ENCODE measurements at places on chromosomes 13 and 19.

DNA sequence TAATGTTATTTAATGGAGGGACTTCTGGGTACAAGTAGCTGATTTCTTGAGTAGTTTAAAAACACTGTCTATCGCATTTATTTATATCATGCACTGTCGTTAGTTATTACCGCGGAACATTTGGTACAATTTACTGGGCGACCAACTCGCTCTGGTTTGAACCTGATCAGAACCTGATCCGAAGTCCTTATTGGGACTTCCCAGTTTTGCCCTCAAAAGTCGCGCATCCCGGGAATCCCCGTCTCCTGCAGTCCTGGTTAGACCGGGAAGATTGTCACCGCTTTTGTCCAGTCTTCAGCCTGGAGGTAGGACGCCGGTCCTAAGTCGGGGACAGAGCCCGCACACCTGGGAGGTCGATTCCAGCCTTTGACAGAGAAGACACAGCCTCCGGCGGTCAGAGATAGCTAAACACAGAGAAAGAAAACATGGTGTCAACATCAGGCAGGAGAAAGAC lies 694 bp downstream of the CLN5 start:
- DNase-seq = no peak

DNA sequence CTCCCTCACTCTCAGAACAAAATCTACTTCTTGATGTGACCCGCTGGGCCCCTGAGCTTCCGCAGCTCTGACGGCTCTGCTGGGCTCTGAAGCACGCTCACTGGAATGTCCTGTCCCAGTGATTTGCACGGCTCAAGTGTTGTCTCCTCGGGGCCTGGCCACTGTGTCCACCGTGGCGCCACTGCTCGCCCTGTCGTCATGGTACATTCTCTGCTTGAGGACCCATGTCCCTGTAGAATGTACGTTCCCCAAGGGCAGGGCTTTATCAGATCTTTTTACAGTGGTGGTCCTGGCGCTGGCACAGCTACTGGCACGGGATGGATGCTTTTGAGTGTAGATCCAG lies 12.1 kb downstream of the KLHL26 start:
- DNase-seq = no peak

DNA sequence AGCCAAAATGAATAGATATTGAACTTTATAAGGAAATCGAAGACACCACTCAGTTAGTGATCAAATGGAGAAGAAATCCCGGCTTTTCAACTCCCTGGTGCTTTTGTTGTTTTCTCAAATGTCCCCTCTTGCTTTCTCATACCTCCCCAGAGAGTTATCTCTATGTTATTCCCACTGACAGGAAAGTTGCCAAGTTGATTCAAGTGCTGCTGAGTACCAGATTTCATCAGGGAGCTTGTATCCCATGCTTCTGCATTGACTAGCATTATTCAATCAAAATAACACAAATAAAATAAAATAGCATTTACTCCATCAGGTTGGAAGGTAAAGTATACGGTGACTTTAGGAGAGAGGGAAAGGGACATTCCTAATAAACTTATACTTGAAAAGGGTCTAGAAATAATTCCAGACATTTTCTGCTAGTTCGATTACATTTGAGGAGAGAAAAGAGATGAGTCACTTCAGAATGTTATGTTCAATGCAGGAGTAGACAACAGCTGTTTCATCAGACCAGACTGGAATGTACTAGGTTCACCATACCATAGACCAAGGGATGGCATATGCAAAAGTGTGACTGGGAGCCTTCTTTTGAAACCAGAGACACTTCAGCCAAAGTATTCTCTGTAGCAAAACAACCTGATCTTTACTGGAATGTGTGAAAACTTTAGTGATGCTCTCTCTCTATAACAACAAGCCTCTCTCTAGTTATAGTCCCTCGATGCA lies 397.8 kb downstream of the FGF14 start:
- no peak for DNase-seq

DNA sequence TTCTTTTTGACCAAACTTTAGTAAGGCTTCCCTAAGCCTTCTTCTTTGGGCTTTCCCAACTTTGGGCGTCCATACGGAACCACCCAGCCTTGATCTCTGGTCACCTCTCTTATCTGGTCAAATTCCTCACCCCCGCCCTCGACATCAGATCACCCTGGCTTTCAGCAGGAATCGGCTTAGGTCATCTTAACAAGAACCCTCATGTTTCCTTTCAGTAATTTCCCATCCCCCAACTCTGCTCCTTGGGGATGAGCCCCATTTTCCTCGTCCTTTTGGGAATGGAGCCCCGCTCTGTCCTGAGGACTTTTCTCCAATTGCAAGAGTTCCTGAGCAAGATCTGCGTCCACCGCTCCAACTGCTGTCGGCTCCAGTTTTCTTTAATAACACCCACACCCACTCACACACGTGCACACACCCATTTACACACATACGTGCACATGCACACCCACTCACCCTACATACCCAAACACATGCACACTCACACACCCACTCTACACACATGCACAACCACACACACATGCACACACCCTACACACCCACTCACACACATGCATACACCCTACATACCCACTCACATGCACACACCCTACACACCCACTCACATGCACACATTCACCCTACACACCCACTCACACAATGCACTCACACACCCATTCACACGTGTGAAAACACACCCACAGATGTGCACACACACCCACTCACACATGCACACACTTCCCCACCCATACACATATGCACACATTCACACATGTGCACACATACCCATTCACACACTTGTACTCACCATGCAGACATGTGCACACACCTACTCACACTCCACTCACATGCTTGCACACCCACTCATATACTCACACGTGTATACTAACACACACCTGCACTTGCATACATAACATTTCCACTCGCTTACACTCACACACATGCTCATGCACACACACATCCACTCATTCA lies 87.0 kb upstream of the TM9SF2 start:
- DNase-seq = no peak

DNA sequence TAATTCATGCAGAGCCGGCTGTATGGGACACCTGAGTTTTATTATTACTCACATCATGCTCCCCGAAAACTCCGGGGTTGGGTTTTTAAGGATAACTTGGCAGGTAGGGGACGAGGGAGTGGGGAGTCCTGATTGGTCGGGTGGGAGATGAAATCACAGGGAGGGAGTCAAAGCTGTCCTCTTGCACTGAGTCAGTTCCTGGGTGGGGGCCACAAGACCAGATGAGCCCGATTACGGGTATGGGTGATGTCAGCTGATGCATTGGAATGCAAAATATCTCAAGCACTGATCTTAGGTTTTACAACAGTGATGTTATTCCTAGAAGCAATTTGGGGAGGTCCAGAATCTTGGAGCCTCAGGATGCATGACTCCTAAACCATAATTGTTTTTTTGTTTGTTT lies 18.6 kb upstream of the COG3 start:
- no peak for DNase-seq

GRCh38 chr19:1007399-1008251 lies 7.4 kb downstream of the GRIN3B start:
- DNase-seq = no peak

- no peak for DNase-seq
Measured at GRCh38 chr19:41753159-41753558, 2.2 kb upstream of the CEACAM6 start.

DNA sequence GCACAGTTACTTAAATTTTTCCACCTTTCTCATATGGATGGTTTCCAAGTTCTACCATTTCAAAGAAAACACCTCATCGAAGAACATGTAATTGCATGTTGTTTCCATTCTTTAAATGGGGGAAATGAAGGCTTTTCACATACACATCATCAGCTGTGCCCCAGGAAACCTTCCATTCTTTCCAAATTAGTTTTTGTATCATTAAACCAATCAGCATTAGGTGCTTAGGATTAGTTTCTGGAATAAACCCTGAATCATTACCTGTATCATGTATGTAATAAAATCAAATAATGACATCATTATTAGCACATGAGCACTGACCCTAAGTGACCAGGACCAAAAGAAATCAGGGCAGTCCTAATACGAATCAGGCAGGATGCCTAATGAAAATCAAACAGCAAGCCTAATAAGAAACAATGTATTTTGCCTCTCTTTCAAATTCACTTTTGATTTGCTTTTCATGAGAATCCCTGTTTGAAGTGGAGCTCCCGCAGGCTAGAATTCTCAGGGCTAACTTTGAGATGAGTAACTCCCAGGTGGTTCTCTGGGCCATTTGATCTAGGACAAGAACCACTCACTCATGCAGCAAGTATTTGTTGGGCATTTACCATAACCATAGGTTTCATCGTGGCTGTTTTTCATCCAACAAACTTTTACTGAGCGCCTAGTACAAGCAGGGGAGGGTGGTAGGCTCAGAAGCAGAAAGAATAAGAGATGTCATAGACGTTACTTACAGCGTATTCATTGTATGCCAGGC lies 89.2 kb downstream of the MZT1 start:
- DNase-seq = no peak

DNA sequence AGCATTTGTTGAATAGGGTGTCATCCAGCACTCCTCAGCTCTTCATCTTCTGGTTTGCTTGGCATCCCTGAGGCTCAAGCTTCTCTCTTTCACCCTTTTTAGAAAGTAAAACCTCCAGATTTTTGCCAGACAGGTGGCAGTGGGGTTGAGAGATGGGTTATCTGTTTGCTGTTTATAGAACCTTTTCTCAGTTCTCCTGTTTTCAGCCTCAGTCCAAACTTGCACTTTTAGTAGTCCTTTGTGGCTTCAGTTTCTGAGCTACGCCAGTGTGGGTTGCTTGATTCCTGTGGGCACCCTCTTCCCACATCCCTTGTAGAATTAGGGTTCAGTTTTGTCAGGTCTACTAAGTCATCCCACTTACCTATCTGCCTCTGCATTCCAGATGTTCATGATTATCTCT lies 147.9 kb downstream of the PAN3 start:
- DNase-seq = no peak

GRCh38 chr19:23527797-23528196 lies 132.5 kb upstream of the ZNF91 start:
- no peak for DNase-seq

DNA sequence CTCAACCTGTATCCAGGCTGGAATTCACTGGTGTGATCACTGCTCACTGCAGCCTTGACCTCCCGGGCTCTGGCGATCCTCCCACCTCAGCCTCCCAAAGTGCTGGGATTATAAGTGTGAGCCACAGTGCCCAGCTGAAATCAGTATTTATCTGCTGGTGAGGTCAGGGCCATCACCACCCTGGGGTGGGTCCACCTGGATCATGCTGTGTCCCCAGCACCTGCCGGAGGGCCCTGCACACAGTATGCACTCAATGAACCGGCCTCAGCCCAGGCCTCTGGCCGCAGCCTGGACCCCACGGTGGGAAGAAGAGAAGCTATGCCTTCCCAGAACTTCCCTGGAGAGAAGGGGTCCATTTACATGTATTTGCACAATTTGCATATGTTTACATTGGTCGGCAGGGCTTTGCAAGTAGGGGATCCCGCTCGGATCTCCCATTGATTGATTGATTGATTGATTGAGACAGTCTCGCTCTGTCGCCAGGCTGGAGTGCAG lies 2.6 kb upstream of the SLC5A5 start:
- no peak for DNase-seq

- DNase-seq = no peak
Measured at GRCh38 chr13:99299920-99300341, 7.3 kb downstream of the GPR183 start.

DNA sequence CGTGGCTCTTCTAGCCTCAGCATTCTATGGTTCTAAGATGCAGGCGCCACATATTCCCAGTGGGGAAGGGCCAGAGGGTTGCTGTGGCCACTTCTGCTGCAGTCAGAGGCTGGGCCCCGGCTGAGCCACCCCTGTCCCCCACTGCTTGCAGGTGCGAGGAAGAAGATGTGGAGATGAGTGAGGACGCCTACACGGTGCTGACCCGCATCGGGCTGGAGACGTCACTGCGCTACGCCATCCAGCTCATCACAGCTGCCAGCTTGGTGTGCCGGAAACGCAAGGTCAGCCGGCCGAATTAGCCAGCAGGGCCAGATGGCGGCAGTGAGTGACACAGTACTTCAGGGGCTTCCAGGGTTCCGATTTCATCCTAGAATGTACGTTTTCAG lies 2.0 kb downstream of the LHB start:
- DNase-seq = no peak

DNA sequence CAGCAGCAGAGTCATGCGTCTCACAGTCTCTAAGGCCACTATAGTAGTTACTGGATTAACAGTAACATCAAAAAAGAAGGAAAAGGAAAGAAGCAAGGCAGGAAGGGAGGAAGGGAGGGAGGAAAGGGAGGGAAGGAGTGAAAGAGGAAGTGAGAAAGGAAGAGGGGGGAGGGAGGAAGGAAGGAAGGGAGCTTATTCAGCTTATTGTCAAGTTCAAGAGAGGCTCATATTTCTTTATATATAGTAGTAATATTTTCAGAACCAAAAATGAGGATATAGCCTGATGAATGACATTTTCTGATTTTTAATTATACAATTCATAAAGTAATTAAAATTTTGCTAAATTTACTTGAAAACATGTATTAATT lies 17.7 kb upstream of the RUBCNL start:
- no peak for DNase-seq

GRCh38 chr13:104616990-104617389 lies 1550.8 kb upstream of the SLC10A2 start:
- DNase-seq = no peak

DNA sequence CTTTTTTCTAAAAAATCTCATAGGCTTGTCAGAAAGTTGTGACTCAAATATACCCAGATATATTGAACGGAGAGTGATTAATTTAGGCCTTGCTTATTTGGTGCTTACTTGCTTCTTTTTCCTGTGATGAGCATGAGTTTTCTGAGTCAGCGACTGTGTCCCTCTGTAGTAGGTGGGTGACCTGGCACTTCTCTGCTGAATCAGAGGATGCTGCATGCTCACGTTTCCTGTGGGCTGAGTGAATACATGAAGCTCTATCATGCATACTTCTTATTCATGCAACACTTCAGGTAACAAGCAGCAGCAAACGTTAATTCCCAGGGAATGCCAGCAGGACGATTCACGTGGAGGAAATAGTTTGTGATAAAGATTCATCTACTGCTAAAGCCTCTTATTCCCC lies 245.0 kb downstream of the KLF5 start:
- no peak for DNase-seq

DNA sequence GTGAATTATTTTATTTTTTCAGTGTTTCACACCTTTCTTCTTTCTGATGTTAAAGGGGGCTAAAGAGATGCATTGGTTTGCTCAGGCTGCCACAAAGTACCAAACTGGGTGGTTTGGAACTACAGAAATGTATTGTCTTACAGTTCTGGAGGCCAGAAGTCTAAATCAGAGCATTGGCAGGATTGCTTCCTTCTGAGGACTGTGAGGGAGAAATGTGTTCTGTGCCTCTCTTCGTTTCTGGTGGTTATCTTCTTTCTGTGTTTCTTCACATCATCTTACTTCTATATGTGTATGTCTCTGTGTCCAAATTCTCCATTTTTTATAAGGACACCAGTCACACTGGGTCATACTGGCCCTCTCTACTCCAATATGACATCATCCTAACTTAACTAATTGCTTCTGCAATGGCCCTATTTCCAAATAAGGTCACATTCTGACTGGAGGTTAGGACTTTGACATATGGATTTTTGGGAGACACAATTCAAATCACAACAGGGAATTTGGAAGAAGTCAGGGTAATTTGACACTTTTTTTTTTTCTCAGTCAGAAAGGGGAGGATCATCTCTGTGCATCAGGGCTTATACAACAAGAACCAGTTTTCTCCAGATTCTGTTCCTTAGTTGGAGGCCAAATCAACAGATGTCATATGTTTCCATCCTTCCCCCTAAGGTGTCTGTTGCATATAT lies 188.2 kb downstream of the KCNRG start:
- DNase-seq = no peak
